ENCODE measurements at places on chromosomes 2 and 18. TPM values are rescaled to one million over a fixed set of nuclear protein-coding genes. Genes with fewer than 3 reads are reported as not detected.

DNA sequence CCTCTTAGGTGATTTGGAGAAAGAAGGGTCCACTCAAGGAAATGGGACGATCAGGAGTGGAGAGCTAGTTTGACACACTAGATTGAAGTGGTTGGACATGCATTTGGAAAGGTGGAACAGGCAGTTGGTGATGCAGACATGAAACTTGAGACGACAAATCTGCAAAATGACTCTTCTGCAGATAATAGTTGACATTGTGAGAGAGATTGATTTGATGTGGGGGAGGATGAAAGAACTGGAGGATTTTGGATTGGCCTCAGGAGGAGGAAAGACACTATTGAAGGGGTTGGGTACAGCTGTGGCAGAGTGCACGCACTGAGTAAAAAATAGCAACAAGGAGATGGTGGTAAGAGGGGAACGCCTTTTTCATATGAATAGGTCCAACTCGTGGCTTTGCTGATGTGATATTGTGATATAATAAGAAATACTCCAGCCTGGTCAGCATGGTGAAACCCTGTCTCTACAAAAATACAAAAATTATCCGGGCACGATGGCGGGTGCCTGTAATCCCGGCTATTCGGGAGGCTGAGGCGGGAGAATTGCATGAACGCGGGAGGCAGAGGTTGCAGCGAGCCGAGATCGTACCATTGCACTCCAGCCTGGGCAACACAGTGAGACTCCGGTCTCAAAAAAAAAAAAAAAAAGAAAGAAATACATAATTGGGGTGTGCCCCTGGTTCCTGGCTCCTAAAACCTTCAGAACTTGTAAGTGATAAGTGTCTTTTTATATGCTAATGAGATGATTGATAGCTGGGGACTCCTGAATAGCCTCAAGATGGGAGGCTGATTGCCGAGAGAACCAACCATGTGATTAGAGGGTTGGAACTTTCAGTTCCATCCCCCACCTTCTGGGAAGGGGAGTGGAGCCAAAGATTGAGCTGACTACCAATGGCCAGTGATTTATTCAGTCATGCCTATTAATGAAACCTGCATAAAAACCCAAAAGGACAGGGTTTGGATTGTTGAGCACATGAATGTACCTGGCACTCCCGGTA is 9.7 kb downstream of the TTLL4 start:
- H3K27me3 ChIP-seq = no peaks in the 10 kb centered on the region
- no peak for DNase-seq
- H3K36me3 ChIP-seq = no peaks in the 10 kb centered on the region
- peaks cover 48% of the 10 kb centered on the region for H3K4me1 ChIP-seq
- H3K27ac ChIP-seq = no peak overlapping the region
- H3K4me3 ChIP-seq = no peak overlapping the region

DNA sequence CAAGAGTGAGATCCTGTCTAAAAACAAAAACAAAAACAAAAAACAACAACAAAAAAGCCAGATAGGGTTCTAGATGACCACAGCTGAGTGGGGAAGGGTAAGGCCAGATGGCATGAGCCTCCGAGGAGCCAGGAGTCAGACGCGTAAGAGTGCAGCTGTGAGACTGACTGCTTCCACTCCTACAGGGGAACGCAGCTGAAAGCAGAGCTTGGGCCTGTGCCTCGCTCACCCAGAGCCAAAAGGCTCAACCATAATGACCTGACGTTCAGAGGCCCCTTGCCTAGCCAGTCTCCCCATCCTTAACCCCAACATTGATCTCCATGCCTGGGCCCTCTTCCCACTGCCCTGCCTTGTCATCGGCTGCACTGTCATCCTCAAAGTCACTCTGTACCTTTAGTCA is 26.5 kb upstream of the NCL start:
- no peak overlapping the region for H3K4me3 ChIP-seq
- no peak overlapping the region for H3K27ac ChIP-seq
- no peaks in the 10 kb centered on the region for H3K27me3 ChIP-seq

The COLEC11 gene
- polyA plus RNA-seq = 16.8 TPM

The CPLX4 gene
- polyA plus RNA-seq = not detected

GRCh38 chr18:75256376-75256775 is 45.8 kb downstream of the TSHZ1 start:
- H3K27me3 ChIP-seq = no peaks in the 10 kb centered on the region
- peaks cover 17% of the 10 kb centered on the region for H3K4me1 ChIP-seq
- no peak for DNase-seq
- H3K27ac ChIP-seq = no peak overlapping the region

The SERPINB12 gene
- not detected for polyA plus RNA-seq

GRCh38 chr2:119637371-119637770 is 41.6 kb upstream of the TMEM177 start:
- no peak overlapping the region for H3K4me3 ChIP-seq
- no peaks in the 10 kb centered on the region for H3K36me3 ChIP-seq
- no peak overlapping the region for H3K27ac ChIP-seq
- H3K4me1 ChIP-seq = no peaks in the 10 kb centered on the region
- H3K27me3 ChIP-seq = no peaks in the 10 kb centered on the region

DNA sequence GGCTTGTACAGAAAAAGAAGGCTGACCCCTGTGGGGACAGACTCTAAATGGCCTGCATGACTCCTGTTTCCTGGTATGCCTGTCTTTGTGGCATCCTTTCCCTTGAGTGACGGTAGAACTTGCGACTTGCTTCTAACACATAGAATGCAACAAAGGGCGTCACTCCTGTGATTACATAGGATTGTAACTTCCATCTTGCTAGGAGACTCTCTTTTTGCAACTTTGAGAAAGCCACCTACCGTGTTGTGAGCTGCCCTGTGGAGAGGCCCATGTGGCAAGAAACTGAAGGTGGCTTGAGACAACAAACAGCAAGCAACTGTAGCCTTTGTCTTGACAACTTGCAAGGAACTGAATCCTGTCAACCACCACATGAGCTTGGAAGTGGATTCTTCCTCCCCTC is 46.5 kb downstream of the THNSL2 start:
- no peaks in the 10 kb centered on the region for H3K4me1 ChIP-seq
- H3K27ac ChIP-seq = no peak overlapping the region
- no peaks in the 10 kb centered on the region for H3K27me3 ChIP-seq
- H3K4me3 ChIP-seq = no peak overlapping the region

- no peaks in the 10 kb centered on the region for H3K4me1 ChIP-seq
- H3K27me3 ChIP-seq = no peaks in the 10 kb centered on the region
- no peak overlapping the region for H3K4me3 ChIP-seq
- peak overlapping the region; percentile 21 for H3K27ac ChIP-seq
Measured at GRCh38 chr2:38836791-38837190, 38.9 kb downstream of the DHX57 start.

DNA sequence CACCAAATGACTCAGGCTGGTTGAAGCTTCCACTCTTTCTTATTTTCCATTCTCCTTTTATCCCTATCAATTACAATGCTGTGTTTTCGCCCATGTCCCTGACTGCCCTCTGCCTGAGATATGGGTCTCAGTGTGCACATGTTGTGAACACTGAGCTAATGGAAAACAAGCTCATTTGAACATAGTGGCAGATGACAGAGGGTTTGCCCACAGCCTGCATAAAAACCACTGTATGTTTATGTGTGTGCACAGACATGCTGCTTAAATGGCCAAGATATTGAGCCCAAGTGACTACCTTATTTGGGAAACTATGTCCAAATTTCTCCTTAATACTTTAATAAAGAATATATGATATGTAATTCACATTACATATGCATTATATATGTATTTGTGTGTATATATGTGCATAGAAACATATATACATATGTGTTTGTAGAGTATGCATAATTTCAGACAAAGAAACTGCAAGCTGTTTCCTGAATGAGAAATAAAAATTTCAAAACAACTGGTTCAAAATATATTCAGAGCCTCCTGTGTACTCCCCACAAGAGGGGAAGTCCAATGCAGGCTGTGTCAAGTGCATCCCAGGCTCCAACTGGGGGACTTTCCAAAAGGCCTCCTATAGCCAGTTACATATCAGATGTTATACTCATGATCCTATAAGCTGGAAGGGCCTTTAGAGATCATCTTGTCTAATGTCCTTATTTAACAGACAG is 92.7 kb upstream of the CD302 start:
- no peaks in the 10 kb centered on the region for H3K36me3 ChIP-seq
- H3K27me3 ChIP-seq = no peaks in the 10 kb centered on the region
- H3K4me1 ChIP-seq = no peaks in the 10 kb centered on the region
- no peak overlapping the region for H3K4me3 ChIP-seq

DNA sequence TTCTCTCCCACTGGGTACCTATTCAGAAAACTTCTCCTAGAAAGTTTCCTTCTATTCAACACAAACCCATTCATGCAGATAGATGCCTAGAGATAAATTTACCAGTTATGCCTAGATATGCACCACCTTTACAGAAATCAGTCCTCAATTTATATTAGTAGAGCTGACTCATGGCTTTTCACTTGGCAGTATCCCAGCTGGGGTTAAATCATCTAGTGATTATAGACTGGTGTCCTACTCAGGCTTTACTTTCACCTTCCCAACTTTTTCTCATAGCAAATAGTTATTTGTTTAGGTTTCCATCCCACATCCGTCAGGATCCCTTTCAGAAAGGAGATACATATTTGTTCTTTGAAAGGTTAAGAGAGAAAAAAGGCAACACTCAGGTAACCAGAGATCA is 124.5 kb downstream of the AQP4 start:
- DNase-seq = peak; percentile 36
- no peak overlapping the region for H3K4me3 ChIP-seq
- no peak overlapping the region for H3K27ac ChIP-seq
- H3K36me3 ChIP-seq = no peaks in the 10 kb centered on the region
- H3K4me1 ChIP-seq = peaks cover 15% of the 10 kb centered on the region

The ZNF512 gene
- 13.0 TPM for polyA plus RNA-seq

GRCh38 chr2:205915130-205915524 is 170.8 kb downstream of the INO80D start:
- H3K36me3 ChIP-seq = no peaks in the 10 kb centered on the region
- no peak overlapping the region for H3K27ac ChIP-seq

- no peaks in the 10 kb centered on the region for H3K27me3 ChIP-seq
- H3K27ac ChIP-seq = no peak overlapping the region
- H3K36me3 ChIP-seq = no peaks in the 10 kb centered on the region
- H3K4me1 ChIP-seq = no peaks in the 10 kb centered on the region
Measured at GRCh38 chr2:24981411-24982136, 9.8 kb upstream of the DNAJC27 start.

Data from adrenal gland (tissue), 19 donors.